ENCODE measurements at places on chromosomes 12 and 14.

GRCh38 chr12:45349916-45350315, 134.0 kb downstream of the ANO6 start:
- no peak for DNase-seq

GRCh38 chr14:34237081-34237480, 225.0 kb downstream of the SPTSSA start:
- DNase-seq: no peak

DNA sequence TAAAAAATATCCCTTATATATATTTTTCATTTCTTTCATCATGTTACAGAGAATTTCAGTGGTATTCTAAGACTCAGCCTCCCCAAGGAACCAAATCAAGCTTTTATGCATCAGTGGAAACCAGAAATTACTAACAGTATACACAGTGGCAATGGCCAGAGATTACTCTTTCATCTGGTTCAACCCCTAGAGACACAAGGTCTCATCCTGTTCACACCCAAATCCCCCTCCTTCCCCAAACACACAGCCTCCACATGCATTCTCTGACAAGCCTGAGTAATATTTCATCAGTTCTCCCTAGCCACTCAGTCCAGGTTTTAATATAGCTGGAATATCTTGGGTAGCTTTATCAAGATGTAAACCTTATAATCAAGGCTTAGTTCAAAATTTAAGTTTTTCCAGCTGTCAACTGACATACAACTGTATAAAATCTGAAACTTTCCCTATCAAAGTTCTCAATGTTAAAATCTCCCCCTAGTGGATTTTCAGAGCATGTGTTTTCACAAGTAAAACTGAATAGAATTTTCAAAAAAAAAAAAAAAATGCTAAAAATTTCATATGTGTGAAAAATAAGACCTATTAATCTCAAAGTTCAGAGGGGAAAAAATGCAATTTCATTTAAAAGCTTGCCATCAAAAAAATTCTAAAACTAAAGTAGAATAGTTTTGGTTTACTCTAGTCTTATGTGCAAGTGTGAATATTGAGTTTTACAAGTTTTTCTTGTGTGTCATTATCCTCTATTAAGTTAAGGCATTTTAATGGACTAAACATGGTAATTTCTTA, 10.5 kb upstream of the SSTR1 start:
- DNase-seq: peak; percentile 30

DNA sequence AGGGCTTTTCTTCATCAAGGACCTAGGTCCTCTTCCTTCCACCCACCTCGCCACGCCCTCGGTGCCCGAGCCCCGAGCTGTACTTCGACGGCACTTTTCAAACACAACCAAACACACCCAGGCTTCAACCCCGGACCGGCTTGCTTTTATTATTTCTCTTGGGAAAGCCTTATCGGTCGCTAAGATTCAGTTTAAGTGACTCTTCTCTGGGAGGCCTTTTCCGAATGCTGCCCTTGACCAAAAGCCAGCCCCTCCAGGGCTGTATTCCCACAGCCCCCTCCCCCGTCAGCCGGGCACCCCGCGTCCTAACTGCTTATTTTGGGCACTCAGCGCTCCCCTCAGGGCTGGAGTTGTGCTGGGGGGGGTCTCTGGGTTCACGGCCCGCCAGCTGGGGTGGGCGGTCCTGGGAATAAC, 644 bp upstream of the PPP4R4 start:
- no peak for DNase-seq

- DNase-seq: peak; percentile 10
Measured at GRCh38 chr14:70709726-70710382, 68.1 kb downstream of the TTC9 start.

GRCh38 chr12:125296701-125297100, 231.5 kb downstream of the AACS start:
- DNase-seq: no peak

GRCh38 chr12:101813117-101813516, 17.6 kb downstream of the GNPTAB start:
- DNase-seq: no peak

DNA sequence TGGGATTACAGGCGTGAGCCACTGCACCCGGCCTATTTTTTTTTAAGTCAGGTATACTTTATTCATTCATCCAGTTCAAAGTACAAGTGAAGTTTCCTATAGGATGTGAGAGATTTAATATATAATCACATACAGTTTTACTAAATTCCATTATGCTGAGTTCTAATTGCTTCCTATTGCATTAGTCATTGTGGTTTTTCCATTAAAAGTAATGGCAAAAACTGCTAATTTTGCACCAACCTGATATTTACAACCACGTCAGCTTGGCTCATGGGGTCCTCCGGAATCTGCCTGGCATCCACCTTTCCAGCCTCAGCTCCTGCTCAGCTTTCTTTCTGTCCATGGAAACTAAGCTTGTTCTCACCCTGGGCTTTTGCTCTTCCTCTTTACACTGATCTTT, 67.0 kb upstream of the CSRP2 start:
- DNase-seq: no peak

GRCh38 chr14:72742838-72743195, 151.1 kb downstream of the DPF3 start:
- DNase-seq: no peak

- peak; percentile 86 for DNase-seq
Measured at GRCh38 chr12:50201987-50202521, 34.9 kb upstream of the CERS5 start.

GRCh38 chr14:95948558-95948981, 71.9 kb downstream of the TUNAR start:
- no peak for DNase-seq

DNA sequence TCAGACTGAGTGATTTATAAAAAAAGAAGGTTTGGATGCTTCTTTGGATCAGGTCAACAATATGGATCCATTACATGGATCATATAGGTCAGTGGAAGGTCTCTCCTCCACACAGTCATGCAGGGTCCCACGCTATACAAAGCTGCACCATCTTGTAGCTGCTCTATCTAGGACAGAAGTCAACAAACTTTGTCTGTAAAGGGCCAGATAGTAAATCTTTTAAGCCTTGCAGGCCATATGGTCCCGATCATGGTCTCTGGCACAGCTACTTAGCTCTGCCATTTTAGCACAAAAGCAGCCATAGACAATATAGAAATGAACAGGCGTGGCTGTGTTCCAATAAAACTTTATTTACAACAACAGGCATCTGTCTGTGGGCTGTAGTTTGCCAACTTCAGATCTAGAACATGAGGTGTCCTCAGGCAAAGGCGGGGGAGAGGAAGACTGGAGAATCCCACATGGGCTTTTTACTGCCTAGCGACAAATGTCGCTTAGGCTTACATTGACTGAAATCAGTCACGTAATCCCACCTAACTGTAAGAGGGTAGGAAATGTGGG, 36.7 kb downstream of the TMEM233 start:
- no peak for DNase-seq

DNA sequence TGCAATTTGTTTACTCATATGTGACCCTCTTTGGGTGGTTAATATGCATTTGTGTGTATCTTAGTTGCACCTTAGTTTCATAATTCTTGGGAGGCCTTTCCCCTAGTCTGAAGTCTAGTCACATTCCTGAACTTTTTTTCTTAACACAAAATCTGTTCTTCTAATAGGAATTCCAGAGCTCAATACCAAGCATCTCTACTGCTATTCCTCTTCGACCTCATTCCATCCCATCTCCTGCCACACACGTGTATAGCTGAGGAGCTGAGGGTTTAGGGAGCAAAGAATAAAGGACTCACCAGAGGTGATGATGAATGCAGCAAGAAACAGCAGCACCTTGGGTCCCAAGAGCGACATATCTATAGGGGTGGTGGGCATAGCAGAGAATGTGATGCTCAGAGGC, 875 bp downstream of the MFAP5 start:
- no peak for DNase-seq

GRCh38 chr12:4584281-4584680, 22.3 kb downstream of the DYRK4 start:
- no peak for DNase-seq

GRCh38 chr12:54282949-54283593, 2.5 kb downstream of the HNRNPA1 start:
- DNase-seq: no peak

GRCh38 chr12:131147894-131148293, 194.2 kb downstream of the ADGRD1 start:
- DNase-seq: no peak

DNA sequence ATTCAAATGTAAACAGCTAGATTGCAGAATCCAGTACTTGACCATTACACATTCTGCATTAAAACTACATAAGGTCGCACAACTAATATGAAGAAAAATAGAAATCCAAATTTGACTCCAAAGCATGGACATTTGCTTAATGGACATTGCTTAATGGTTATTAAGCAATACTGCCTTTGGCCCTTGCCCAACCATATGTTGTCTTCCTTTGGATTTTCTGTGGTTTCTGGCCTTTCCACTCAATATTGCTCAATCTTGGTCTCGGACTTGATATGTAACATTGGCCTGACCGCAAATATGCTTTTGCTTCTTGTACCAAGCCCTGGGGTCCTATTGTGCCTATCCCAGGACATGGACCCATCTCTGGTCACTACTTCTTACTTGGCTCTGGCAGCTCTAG, 67.2 kb downstream of the PTPRR start:
- no peak for DNase-seq

DNA sequence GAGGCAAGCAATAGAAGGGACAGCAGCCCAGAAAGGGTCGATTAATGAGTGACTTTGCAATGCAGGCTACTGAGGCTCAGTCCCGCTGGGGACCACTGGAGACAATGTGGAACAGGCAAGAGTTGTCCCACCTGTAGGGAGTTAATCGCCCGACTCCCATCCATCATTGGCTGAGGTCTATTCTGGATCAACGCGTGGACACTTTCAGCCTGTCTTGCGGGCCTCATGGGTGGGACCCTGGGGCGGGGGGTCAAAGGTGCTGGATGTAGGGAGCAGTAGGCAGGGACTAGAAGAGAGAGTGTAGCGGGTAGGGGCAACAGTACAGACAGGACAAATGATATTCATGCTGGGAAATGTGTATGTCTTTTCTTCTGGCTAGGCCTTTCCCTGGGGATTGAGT, 6.1 kb downstream of the IFI27L2 start:
- no peak for DNase-seq

- peak; percentile 45 for DNase-seq
Measured at GRCh38 chr12:26701604-26702215, 131.3 kb downstream of the ITPR2 start.

DNA sequence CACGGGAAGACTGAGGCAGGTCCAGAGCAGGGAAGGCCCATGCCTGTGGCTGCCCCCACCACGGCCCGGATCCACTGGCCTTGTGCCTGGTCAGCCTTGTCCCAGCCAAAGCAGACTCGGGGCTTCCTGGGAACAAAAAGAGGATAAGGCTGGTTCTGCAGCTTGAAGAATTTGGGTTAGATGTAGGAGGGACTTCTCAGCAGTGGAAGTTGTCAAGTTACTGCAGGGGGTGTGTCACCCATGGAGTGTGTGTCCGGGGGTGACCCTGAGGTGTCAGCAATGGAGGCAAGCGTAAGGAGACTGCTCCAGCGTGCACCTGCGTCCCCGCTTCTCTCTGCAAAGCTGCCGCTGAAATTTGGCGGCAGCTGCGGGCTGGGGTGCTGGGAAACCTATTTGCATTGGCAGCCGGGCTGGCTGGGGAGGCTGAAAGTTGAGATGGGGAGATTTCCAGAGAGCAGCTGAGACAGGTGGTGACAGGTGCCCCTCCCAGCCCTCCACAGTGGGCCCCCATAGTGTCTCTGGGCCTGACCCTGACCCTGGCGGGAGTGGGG, 12.5 kb upstream of the TNFAIP2 start:
- no peak for DNase-seq

- DNase-seq: no peak
Measured at GRCh38 chr14:35342489-35343010, 50.4 kb downstream of the PSMA6 start.

GRCh38 chr14:49582113-49582977, 3.8 kb downstream of the RPS29 start:
- no peak for DNase-seq

- DNase-seq: no peak
Measured at GRCh38 chr12:103696101-103696500, 109.0 kb downstream of the STAB2 start.

DNA sequence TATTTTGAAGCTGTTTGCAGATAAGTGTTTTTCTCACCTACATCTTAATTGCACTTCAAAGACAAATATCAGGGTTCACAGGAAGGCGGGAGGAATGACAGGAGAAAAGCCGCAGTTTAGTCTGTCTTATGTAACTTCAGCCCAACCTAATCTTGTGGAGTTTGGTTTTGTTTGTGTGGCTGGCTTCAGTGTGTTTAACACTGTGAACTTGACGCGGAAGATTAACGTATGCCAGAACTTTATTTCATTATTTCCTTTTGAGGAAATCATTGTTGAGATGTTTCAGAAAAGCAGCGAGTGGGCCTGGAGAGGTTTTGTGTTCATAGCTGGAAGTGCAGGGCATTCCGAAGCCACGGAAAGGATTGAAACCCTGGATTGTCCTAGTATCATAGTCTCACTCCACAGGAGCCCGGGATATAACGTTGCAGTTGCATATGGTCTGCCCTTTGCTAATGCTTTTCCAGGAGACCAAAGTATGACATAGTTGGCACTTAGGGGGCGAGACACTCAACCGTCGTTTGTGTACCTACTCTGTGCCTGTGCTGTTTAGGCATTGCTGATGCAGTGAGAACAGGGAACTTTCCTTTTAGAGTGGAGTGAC, 2.0 kb downstream of the PELI2 start:
- no peak for DNase-seq

DNA sequence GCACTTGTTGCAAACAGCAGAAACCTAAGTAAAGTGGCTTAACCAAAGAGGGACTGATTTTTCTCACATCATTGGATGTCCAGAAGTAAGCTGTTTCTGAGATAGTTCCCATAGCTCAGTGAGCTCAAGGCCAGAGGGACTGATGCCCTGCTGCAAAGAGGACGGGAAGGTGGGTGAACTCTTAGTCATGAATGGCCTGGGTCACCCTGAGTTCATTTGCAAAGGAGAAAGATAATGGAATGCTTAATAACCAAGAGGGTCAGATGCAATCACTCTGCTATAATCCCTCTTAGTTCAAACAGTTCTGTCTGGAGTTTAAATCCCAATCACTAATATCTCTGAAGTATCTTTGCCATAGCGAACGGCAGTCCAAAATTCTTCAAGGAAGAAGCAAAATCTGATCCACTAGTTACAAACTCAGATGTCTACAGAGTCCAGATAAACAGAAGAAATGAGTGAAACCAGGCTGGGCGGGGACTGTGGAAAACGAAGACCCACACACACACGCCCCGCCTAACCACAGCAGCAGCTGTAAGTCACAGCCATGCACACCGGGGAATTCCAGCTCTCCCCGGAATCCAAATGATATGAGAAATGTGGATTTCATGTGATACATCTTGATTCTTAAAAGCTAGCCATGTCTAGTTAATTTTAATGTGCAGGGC, 289.5 kb downstream of the TMEM132D start:
- DNase-seq: no peak

- DNase-seq: no peak
Measured at GRCh38 chr12:95820096-95820703, 29.6 kb upstream of the NTN4 start.

GRCh38 chr12:90172524-90172923, 463.9 kb upstream of the ATP2B1 start:
- DNase-seq: no peak

- DNase-seq: peak; percentile 3
Measured at GRCh38 chr14:81565441-81566290, 32.0 kb upstream of the SEL1L start.
